ENCODE measurements at places on chromosomes 5 and 9. TPM values are rescaled to one million over a fixed set of nuclear protein-coding genes. Genes with fewer than 3 reads are reported as not detected.

The ECM2 gene
- total RNA-seq: 5.3 TPM

The JAK2 gene
- 35.5 TPM for total RNA-seq

The PROB1 gene
- 2.8 TPM for total RNA-seq

The IL13 gene
- not detected for total RNA-seq

The NPR3 gene
- 6.2 TPM for total RNA-seq

The REEP2 gene
- 123 TPM for total RNA-seq

The FAXDC2 gene
- 4.6 TPM for total RNA-seq

The ACO1 gene
- total RNA-seq: 14.3 TPM

The SPATA9 gene
- 0.46 TPM for total RNA-seq

The HAVCR1 gene
- 0.23 TPM for total RNA-seq

The IFNA21 gene
- total RNA-seq: not detected

The TTLL11 gene
- 42.0 TPM for total RNA-seq

The CDH18 gene
- 69.4 TPM for total RNA-seq

The UNC5A gene
- total RNA-seq: 7.2 TPM

All from diencephalon (tissue), 1 donor.